Naive thymus-derived CD4-positive, alpha-beta T cell (primary cell): ENCODE measurements at places on chromosomes 7 and 10. TPM values are rescaled to one million over a fixed set of nuclear protein-coding genes. Genes with fewer than 3 reads are reported as not detected.

DNA sequence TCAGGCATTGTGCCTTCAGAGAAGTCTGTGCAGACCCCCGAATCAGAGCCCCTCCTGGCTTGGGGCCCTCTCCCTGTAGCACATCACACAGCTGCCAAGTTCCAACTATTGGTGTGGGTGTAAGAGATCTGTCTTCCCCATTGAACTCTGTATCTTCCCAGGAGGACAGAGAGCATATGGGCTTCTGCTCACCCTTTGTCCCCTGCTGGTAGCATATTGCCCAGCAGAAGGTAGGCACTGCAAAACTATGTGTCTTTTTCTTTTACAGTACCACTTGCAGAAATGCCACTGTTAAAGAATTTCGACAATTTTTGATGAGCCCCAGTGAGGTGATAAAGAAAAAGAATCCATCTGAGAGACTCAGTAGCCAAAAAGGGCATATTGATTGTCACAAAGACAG is 59.6 kb downstream of the NPY start:
- no peak overlapping the region for H3K27ac ChIP-seq
- H3K4me3 ChIP-seq: no peak overlapping the region
- DNase-seq: no peak
- H3K27me3 ChIP-seq: no peaks in the 10 kb centered on the region
- no peaks in the 10 kb centered on the region for H3K4me1 ChIP-seq
- no peaks in the 10 kb centered on the region for H3K36me3 ChIP-seq

- H3K4me1 ChIP-seq: no peaks in the 10 kb centered on the region
- no peaks in the 10 kb centered on the region for H3K36me3 ChIP-seq
- DNase-seq: no peak
- H3K27me3 ChIP-seq: no peaks in the 10 kb centered on the region
- no peak overlapping the region for H3K27ac ChIP-seq
- no peak overlapping the region for H3K4me3 ChIP-seq
Measured at GRCh38 chr10:126597211-126597610, 73.3 kb downstream of the C10orf90 start.

GRCh38 chr10:78700413-78700812 is 368.4 kb upstream of the ZMIZ1 start:
- no peak overlapping the region for H3K4me3 ChIP-seq
- H3K4me1 ChIP-seq: no peaks in the 10 kb centered on the region

DNA sequence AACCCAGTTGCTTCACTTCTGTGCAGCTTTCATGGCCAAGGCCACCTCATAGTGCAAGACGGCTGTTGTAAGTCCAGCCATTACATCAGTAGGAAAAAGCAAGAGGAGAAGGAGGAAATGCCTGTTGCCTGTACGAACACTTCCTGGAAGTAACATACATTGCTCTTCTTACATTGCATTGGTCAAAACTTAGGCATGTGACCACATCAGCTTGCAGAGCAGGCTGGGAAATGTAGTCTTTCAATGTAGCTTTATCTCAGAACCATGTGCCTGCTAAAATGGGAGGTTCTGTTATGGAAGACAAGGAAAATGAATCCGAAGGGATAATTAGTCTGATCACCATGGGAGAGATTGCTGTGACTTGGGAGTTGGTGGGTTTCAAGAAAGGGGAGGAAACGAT is 4.3 kb downstream of the SLC29A3 start:
- peaks cover 4% of the 10 kb centered on the region for H3K36me3 ChIP-seq
- no peak for DNase-seq
- no peak overlapping the region for H3K27ac ChIP-seq

The GRID2IP gene
- 0.24 TPM for total RNA-seq

The SFTPA2 gene
- total RNA-seq: not detected in 2 replicates

The OR2A1 gene
- 0.05 TPM in 1 of 2 replicates, not detected in the other for total RNA-seq
